ENCODE measurements at places on chromosomes 12 and 14.
A peak's percentile ranks its signal among the peaks of the same experiment; 100 is the strongest.

GRCh38 chr12:131854861-131855476 lies 26.8 kb downstream of the MMP17 start:
- no peak for DNase-seq

GRCh38 chr12:82781309-82781997 lies 94.7 kb downstream of the TMTC2 start:
- peak; percentile 98 for DNase-seq

DNA sequence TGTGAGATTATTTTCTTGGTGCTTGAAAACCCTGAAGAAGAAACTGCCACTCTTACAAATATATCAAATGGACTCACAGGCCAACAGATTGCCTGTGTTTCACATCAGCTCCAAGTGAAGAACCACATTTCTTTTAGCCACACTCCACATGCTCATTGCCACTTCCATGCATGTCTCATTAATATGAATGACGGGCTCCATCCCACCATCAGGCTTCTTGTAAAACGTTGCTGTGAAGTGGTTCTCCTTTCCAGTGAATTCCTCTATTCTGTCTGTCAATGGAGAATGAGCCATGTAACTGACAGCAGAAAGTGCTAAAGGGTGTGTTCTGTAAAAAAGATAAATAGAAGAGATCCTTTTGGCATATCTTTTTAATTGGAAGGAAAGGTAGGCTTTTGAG lies 188.2 kb upstream of the RMST start:
- DNase-seq = no peak

GRCh38 chr12:131457028-131457310 lies 253.9 kb upstream of the SFSWAP start:
- no peak for DNase-seq

DNA sequence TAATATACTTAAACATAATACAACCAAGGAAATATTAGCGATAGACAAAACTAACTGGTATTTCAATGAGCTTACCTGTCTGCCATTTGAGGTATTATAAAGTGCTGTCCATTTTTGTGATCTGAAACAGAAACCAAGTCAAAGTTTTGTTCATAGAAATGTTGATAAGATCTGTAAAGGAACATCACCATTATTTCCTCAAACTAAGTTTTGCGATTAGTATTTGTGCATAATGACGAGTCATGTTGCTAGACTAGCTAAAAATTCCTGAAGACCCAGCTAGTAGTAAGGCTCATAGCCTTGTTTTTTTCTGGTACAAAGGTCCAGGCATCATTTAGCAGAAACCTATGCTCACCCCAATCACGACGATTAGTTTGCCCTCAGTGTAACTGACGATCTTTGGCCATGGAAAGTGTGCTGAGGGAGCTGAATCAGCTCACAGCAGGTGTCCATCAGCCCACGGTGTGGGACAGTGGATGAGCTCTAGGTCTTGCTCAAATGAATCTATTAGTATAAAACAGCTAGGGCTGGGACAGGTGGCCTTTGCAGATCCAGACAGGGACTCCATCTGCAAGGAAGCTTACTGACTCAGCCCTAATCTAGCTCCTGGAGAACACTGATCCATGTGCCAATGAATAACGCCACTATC lies 28.7 kb downstream of the GIT2 start:
- DNase-seq = no peak

DNA sequence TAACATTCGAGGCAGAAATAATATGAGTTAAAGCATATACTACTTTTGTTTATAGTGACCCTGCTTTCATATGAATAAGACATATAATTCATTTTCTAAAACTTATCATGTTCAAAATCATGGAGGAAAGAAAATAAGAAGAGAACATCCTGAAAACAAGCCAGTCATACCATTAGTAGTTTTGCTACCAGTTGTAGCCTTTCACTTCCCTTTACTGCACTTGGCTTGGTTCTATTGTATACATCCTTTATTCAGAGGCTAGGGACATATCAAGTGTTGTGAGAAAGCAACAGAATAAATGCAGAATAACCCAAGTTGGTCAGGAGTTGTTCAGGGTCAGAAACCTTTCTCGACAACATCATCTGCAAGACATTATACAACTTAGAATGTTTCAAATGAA lies 598.7 kb downstream of the SOX5 start:
- no peak for DNase-seq

- no peak for DNase-seq
These were observed 66.0 kb upstream of the RIN3 start for GRCh38 chr14:92447416-92448197.

- no peak for DNase-seq
These were observed 24.5 kb downstream of the PRKAB1 start for GRCh38 chr12:119692410-119692809.

- no peak for DNase-seq
These were observed 60.1 kb upstream of the DICER1 start for GRCh38 chr14:95217391-95217900.

GRCh38 chr12:115261691-115262398 lies 577.9 kb upstream of the TBX3 start:
- DNase-seq = no peak

DNA sequence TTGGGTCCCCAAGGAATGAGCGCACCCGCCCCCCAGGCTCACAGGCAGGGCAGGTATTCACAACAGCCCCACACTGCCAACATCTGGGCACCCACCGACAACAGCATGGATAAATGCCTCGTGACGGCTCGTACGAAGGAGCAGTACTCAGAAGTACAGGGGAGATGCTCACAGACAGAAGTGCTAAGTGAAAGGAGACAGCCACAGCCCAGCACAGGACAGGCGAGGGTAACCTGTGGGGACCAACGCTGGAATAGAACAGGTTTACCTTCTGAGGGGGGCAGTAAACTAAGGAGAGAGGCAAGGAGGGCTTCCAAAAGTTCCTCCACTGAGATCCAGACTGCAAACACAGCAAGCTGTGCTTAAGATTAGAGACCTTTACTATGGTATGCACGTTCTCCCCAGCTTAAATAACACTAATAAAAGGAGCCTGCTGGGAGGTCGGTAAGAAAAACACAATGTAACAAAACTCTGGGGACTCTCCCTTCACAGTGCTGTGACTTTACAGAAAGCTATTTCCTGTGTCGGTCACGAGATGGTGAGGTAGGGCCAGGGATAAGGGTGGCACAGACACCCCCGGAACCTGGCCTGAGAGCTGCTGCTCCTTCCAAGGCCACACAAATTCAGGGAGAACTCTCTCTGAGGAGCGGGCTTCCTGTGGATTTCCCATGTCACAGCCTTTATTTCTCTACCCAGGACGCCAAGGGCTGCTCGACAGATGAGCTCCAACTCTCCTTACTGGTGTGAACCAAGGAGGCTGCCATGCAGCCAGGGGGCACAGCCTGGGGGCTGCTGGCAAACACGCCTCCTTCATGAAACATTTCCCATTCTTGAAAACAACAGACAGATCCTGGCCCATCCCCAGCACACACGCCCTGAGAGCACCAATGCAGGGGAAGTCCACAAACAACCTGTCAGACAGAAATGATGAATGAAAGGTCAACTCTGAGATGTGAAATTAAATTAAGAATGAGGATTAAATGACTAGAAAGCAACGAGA lies 26.3 kb downstream of the SLC15A4 start:
- no peak for DNase-seq

- DNase-seq = no peak
These were observed 417.8 kb upstream of the TMTC1 start for GRCh38 chr12:30201301-30202160.

GRCh38 chr14:93925374-93925895 lies 1.7 kb upstream of the FAM181A start:
- DNase-seq = no peak

GRCh38 chr12:81502912-81503695 lies 256.0 kb downstream of the PPFIA2 start:
- DNase-seq = peak; percentile 50

DNA sequence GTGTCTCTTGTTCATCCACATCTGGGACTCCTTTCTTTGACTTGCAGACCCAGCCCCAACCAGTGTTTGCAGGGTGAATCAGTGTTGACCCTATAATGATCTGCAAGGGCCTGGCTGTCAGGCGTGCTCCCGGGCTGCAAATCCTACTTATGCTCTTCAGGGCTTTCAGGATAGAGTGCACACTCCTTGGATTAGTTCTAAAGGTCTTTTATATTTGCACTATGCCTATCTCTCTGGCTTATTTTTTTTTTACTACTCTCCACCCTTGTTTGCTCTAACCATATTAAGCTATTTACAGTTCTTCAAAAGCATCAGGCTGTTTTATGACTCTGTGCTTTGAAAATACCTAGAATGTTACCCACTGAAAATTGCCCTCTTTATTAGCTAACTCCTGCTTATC lies 4.3 kb upstream of the PRICKLE1 start:
- no peak for DNase-seq

DNA sequence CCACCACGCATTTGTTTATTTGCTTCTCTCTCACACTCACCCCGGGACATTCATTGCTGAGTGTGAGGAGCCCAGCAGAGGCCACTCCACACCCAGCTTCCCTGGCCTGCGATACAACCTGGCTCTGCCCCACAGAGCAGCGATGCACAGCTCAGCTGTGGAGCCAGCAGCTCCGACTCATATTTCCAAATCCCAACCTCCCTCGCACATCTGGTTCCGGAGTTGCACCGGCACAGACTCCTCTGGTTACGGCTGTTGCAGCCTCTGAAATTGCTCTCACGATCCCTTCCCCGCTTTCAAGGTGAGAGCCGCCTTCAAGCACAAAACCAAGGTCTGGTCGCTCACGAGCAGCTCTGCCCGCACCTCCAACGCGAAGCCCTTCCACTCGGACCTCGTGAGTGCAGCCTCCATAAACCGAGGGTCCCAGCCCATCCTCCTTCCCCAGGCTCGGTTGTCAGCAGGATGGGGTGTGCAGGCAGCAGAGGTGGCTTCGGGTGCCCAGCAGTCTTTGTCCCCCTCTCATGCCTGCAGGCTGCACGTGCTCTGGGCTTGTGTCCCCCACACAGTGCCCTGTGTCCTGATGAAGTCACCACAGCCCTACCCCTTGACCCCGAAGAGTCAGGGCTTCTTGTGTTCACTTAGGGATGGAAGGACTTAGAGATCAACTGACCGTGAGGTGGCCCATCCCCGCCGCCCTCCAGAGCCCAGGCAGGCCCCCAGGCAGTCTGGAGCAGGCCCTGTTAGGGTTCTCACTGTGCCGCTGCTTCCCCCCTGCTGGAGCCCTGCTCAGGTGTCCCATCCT lies 184.3 kb downstream of the ADGRD1 start:
- no peak for DNase-seq

DNA sequence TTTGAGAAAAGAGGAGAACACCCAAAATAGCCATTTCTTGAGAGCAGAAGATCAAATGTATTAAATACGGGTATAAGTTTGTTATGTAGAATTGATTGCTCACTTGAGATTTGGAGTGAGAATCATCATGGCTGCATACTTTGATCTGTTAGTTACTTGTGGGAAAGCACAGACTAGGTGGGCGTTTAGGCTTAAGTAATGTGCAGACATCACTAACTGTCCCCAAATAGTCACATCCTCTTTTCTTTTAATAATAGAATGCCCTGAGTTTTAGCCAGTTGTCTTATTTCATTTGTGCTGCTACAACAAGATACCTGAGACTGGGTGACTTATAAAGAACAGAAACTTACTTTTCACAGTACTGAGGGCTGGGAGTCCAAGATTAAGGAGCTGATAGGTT lies 14.3 kb upstream of the GTF2A1 start:
- no peak for DNase-seq

GRCh38 chr12:87967871-87968270 lies 61.3 kb downstream of the C12orf50 start:
- DNase-seq = no peak

GRCh38 chr12:109650808-109651207 lies 62.8 kb upstream of the FAM222A start:
- DNase-seq = no peak

DNA sequence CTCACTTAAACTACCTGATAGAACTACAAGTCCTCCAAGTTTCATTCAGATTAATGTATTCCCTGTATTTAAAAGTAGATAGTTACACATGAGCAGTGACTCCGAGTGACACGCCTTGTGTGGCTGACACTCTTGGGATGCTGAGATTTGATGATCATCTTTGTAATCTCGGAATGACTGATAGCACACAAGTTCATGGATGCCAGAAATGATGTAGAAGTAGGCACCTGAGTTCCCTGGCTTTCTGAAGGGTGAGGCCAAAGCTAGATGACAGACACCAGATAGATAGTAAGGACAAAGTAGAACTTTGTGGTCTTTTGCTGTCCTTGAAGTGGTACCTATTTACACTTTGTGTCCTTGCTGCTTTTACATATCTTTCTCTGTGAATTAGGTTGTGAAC lies 491.2 kb downstream of the PCNX1 start:
- DNase-seq = no peak

DNA sequence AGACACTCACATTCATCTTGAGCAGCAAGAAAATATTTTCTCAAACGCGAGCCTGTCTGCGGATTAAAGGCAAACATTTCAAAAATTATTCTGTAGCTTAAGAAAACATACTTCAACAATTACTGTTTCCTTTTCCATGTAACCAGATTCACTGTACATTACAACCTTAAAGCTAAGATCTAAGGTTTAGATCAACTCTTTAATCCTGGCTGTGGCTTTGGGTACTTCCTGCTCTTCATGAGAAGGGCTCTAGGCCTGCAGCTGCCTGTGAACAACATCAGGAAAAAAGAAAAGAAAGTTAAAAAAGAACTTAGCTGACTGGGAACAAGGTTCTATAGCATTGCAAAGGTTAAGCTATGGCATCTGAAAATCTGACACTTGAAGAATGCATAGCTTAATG lies 21.4 kb upstream of the PIWIL1 start:
- DNase-seq = no peak

GRCh38 chr12:5505751-5506150 lies 73.8 kb downstream of the NTF3 start:
- no peak for DNase-seq

GRCh38 chr12:48017496-48017895 lies 13.2 kb upstream of the COL2A1 start:
- DNase-seq = no peak

DNA sequence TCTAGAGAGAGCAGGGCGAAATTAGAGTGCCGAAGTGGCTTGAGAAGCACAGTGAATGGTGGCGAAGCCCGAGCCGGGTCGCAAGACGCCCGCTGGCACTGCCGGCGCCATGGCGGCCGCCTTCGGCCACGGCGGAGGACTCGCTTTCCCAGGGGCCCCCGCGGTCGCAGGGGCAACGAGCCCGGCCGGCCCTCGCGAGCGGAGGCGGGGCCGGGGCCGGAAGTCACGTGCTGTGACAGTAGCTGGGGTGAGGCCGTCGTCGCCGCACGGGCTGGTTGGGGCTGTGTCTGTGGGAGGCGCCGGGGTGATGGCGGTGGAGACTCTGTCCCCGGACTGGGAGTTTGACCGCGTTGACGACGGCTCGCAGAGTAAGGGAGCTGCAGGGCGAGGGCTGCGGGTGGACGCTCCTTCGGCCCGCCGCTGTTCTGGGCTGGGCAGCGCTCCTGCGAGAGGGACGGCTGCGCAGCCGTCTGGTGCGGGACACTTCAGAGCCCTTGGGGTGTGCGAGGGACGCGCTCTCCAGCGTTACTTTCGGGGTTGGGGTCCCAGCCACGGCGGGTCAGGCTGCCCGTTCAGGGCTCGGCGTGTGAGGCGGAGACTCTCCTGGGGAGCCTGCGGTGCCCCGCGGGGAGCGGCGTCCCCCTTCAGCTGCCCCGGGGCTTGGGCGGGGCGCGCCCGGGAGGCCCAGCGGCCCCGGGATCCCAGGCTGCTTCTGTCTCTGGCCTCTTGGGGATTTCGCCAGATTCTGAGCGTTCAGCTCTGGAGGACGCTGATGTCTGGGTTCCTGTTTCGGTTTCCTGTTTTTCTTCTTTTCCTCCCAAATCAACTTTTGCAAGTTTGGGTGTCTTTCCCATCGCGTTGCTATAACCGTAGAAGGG lies at the start of gene WASHC4:
Gene WASHC4, plus strand, starts transcription at position 238 of the 878 bp plus-strand sequence. Its CDS starts 70 bp downstream, at position 308.
- peak; percentile 90 for DNase-seq

Measured in foreskin melanocyte (primary cell).